ENCODE measurements at places on chromosomes 2 and 18.

GRCh38 chr2:72883356-72883962, 3.7 kb upstream of the SPR start:
- DNase-seq = peak; percentile 22

GRCh38 chr2:240411261-240412160, 24.0 kb upstream of the GPC1 start:
- DNase-seq = no peak

GRCh38 chr2:30688956-30689401, 118.3 kb downstream of the CAPN13 start:
- no peak for DNase-seq

DNA sequence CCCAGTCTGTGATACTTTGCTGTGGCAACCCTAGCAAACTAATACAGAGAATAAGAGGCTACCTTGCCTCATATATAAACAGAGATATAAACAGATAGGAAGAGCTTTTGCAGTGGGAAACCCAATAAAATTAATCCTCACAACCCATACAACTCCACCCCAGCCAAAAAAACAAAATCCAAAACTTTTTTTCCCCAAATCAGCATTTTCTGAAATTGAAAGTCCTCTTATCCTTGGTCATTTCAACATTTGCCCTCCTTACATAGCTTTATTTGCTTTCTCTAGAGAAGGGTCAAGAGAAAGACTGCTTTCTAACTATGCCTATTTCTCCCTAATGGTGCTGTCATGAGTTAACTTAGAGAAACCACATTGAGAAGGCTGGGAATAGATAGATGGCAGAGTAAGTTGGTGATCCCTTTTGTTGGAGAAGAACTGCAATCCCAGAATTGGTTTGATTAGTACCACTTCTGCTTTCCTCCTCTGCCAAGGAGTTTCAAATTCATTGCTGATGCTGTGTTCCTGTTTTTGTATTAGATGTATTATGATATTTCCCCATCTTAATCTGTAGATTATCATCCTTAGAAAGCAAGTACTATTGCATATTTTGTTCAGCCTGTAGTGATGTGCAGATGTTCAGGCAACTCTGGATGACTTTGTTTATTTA, 76.5 kb upstream of the B3GNT2 start:
- peak; percentile 32 for DNase-seq

DNA sequence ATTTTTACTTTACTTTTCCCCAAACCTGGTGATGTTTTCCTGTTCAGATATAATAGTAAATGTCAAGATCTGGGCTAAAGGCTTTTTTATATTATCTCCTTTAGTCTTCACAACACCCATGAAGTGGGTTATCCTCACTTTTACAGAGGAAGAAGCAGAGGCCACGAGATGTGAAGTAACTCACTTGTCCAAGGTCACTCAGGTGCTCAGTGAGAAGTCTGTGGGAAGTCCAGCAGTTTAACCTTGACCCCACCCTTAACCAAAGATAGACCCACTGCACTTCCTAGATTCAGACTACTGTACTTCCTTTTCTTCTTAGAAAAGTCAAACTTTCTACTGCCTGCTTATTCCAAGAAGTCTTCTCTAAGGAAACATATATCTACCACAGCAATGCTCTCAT, 56.3 kb upstream of the STAT1 start:
- DNase-seq = no peak

GRCh38 chr2:175687465-175687864, 314.6 kb downstream of the LNPK start:
- no peak for DNase-seq

GRCh38 chr2:176138526-176138922, 9.0 kb downstream of the HOXD8 start:
- DNase-seq = no peak

- no peak for DNase-seq
Observed at GRCh38 chr2:102986826-102987490, 225.1 kb downstream of the TMEM182 start.

DNA sequence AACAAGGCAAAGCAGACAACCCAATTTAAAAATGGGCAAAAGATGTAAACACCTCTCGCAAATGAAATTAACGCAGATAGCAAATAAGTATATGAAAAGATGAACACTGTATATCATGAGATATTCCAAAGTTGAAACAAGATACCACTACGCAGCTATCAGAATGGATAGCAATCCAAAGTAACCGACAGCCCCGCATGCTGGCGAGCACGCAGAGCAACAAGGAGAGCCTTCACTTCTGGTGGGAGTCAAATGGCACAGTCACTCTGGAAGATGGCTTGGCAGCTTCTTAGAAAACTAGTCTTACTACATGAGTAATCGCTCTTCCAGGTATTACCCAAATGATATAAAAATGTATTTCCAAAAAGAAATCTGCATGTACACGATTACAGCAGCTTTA, 1.4 kb downstream of the NDUFA10 start:
- no peak for DNase-seq

GRCh38 chr2:173008786-173009185, 66.9 kb upstream of the MAP3K20 start:
- no peak for DNase-seq

Measured in inflammatory macrophage (primary cell).